Activated T-cell treated with anti-CD3 and anti-CD28 coated beads for 48 hours (primary cell): ENCODE measurements at places on chromosomes 4 and X.

GRCh38 chr4:139234253-139234652, 45.8 kb downstream of the MGARP start:
- no peak for DNase-seq

- no peak for DNase-seq
Observed at GRCh38 chrX:69226459-69227158, 61.4 kb upstream of the PJA1 start.

DNA sequence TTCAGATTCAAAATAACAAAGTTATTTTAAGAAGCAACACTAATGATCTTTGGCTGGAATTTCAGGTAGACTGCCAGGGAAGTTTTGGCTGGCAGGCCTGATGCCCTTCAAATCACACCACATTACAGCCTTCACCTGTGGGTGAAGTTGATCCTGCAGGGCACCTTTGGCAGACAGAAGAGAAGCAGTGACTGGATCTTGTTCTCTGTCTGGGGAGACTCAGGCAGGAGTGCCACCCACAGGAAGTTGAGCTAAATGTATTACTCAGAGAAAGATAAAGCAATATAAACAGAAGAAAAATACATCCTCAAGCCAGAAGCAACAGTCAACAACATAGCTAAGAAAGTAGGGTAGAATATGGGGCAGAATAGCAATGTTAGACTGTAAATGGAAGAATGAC, 12.8 kb upstream of the CFAP299 start:
- DNase-seq = no peak

DNA sequence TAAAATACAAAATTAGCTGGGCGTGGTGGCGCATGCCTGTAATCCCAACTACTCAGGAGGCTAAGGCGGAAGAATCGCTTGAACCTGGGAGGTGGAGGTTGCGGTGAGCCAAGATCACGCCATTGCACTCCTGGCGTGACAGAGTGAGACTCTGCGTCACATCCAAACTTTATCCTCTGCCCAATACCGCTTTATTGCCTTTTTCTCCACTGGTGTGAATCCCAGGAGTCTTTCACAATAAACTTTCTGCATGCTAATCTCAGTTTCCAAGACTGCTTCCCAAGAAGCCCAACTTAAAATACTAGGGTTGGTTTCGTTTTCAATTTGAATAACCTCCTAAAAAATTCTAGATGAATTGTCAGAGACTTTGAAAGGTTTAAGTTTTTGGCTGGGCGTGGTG, 27.2 kb upstream of the DHX15 start:
- DNase-seq = no peak

DNA sequence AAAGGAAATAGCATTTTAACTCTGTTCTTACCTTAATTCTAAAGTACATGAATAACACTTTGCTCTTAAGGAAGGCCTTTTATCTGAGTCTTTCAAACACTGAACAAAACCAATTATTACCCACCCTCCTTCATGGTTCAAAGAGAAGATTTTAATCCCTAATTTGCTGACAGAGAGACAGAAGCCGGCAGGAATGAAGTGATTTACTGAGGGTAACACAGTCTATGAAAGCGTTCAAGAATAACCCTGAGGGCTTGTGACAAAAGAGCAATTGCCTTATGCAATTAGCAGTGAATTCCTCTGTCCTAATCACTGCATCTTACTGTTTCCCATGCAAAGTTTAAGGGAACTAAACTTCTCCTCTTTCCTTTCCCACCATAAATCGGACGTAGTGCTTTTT, 144.1 kb downstream of the PACRGL start:
- no peak for DNase-seq

DNA sequence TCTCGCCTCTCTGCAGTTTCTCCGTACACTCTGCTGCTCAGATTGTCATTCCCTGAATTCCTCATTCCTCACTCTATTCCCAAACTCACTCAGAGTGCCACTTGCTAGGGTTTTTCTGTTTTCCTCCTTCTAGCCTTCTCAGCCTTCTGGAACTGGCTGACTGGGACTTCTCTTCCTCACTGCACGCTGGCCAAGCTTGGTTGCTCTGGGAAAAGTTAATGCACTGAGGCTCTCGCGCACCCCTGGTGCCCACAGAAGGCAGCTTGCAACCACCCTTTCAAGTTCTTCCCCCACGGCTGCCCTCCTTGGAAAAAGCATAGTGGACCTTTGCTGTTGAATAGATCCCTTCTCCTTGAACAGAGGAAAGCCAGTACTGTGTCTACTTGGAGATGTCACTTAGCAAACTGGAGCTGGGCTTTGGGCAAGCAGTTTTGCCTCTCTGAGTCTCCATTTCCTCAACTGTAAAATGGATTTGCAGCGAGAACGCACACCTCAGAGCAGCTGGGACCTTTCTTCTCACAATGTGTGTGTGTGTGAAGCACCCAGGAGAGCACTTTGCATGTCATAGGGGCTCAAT, 6.0 kb upstream of the CCKAR start:
- no peak for DNase-seq

DNA sequence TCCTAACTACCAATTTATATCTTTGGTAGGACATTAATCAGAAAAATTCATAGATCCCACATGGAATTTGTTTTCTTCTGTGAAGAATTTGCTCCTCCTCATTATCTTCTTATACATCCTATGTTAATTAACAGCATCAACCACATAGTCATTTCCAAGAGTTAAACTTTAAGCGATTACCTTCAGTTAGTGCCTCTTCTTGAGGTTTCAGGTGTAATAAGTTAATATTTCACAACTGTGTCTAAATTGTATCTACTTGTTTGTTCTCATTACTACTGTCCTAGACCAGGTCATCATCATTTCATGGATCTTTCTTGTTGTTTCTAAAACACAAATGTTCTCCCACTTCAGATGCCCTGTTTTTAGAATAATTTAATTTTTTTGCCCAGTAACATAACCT, 457.9 kb downstream of the FAT4 start:
- DNase-seq = no peak

GRCh38 chrX:56788229-56788628, 59.2 kb downstream of the NBDY start:
- DNase-seq = no peak

DNA sequence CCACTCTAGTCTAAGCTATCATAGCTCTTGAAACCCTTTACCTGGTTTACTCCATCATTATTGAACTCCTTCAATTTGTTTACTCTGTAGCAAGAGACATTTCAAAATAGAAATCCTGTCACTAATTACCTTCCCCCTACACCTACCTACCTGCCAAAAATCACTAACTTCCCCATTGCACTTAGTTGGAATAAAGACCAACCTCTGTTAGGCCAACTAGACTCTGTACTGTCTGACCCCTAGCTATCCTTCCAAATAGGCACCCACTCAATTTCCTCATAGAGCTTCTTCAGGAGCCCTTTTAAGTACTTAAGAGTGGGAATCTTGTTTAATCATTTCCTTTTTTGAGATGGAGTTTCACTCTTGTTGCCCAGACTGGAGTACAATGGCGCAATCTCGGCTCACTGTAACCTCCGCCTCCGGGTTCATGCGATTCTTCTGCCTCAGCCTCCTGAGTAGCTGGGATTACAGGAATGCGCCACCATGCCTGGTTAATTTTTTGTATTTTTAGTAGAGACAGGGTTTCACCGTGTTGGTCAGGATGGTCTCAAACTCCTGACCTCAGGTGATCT, 8.9 kb upstream of the CDKL2 start:
- DNase-seq = no peak

DNA sequence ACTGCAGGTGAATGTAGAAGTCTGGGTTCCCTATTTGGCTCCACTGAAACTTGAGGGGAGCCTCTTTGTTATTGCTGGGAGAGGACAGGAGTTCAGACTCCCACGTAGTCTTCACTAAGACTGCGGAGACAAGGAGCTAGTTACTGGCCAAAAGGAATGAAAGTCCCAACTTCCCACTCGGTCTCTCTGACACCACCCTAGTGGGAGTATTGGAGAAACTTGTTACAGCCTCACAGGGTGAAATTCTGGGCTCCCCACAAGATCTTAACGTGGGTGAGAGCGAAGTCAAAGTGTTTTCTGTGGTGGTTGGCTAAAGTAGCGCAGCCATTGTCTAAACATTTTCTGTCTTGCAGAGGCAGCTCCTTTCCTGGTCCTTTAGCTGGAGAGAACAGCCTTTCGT, 13.5 kb downstream of the MYOZ2 start:
- DNase-seq = no peak

- no peak for DNase-seq
Observed at GRCh38 chrX:265502-265901, 15.7 kb upstream of the PLCXD1 start.

DNA sequence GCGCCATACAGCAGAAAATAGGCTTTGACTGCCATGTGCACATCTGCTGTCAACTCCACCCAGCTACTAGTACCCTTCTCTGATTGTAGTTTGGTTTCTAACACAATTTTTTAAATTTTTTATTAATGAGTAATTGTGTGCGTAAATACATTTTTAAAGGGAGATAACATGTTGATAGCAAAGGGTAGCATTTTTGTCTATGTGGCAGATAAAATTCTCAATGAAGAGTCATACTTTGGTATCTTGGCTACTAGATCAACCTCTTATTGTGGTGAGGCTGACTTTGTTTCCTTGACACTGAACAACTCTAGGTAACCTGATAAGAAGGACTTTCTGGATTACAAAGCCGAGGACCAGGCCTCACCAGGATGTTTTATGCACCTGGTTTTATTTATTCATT, 9.5 kb downstream of the ADH4 start:
- no peak for DNase-seq

GRCh38 chrX:120456973-120457372, 12.1 kb downstream of the LAMP2 start:
- no peak for DNase-seq

DNA sequence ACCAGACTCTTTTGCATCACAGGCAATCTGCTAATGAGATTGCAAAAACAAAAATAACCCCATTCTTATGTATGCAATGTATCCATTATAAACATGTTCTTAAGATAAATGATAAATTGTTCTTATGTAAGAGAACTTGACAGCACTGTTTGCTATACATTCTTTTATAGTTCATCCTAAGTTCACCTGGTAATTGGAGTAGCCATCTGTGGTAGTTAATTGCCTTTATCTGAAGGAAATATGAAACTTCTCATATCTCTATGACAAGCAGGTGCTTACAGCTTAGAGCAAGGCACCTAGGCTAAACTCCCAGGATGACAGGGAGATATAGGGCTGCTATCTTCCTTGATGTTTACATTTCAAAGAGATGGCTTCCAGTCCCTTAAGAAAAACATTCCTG, 21.3 kb upstream of the CLCN5 start:
- no peak for DNase-seq

DNA sequence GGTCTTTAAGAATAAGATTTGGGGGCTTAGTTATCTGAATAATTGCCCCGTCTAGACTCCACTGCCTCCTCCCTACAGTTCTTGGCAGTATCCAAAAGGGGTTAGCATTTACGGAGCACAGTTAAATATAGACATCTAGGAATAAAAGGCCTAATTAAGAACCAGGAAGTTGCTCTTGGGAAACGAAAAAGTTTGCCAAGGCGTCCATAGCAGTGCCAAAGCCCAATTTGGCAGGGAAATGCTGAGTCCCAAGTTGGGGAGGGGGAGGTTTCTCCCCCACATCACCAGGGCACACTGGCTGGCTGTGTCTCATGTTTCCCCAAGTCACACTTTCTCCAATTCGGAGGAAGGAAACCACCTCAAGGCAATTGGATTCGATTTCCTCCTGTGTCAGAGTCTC, 338.7 kb downstream of the FBXW7 start:
- DNase-seq = no peak

DNA sequence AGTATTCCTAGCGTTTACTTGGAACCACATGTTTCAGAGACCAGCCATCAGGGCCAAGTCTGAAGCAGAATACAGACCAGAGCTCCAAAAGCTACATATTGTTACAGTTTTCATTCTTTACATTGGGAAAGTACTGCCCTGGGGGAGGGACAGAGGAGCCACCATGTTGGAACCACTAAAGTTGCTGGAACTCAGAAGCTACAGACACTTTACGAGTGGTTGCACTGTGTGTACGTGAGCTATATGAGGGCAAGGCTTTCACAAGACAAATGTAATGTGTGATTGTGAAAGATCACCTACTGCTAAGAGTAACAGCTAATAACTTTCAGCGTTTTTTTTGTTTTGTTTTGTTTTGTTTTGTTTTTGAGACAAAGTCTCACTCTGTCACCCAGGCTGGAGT, 11.7 kb downstream of the GPC3 start:
- no peak for DNase-seq

- DNase-seq = no peak
Observed at GRCh38 chrX:121260596-121261240, 213.3 kb downstream of the GLUD2 start.

GRCh38 chr4:8029689-8030088, 90.0 kb upstream of the AFAP1 start:
- DNase-seq = no peak

DNA sequence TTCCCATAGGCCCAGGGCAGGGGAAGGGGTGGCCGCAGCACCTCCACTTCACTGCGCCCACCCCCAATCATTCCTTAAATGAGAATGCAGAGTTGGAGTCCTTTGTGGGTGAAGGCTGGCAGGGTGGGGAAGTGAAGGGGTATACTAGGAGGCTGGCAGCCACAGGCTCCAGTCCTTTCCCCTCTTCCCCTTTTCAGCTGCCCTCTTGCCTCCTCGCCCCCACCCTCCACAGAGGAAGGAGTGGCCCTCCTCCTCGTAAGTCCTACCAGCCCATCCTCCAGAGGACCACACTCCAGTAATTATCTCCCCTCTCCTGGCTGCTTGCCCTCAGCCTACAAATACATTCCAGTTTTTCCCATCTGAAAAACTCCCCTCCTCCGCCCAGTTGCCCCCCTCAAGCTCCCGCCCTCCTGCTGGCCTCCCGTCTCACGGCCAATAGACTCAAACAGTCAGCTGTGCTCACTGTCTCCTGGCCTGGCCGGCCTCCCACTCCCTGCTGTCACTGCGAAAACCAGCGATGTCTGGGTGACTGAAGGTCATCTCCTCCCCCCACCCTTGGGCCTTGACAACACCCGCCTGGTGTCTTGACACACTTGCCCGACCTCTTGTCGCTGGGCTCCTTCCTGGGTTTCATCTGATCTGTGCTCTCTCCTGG, 38.8 kb downstream of the EFNB1 start:
- DNase-seq = no peak

DNA sequence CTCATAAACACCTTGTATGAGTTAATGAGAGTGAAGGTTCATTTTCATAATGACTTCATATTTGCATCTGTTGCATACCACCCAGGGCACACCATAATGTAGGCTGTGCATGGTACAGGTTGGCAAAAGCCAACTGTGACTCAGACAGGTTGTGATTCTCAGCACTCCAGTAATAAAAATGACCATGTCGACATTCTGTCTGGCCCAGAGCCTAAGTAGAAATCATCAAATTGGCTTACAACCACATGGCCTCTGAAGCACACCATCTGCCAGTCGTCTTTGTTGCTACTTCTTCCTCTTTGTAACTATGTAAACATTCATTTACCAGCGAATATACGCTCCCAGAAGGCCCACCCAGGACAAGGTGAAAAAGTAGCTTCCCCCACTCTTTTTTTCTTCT, 459.5 kb downstream of the GASK1B start:
- no peak for DNase-seq
